Activated T-cell treated with anti-CD3 and anti-CD28 coated beads for 48 hours (primary cell): ENCODE measurements at places on chromosomes 5 and 9.

DNA sequence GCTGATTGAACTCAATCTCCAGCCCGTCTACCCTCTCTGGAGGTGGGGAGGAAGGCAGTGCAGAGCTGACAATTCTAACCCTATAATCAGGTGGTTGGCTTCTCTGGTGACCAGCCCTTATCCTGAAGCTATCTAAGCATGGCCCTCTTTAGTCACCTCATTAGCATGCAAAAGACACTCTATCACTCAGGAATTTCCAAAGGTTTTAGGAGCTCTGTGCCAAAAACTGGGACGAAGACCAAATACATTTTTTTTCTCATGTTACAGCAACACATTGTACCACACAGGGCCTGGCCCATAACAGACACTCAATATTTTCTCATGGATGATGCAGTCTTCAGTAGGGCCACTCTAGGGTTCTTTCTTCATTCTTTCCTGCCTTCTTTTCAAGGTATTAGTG, 118.8 kb upstream of the VLDLR start:
- no peak for DNase-seq

DNA sequence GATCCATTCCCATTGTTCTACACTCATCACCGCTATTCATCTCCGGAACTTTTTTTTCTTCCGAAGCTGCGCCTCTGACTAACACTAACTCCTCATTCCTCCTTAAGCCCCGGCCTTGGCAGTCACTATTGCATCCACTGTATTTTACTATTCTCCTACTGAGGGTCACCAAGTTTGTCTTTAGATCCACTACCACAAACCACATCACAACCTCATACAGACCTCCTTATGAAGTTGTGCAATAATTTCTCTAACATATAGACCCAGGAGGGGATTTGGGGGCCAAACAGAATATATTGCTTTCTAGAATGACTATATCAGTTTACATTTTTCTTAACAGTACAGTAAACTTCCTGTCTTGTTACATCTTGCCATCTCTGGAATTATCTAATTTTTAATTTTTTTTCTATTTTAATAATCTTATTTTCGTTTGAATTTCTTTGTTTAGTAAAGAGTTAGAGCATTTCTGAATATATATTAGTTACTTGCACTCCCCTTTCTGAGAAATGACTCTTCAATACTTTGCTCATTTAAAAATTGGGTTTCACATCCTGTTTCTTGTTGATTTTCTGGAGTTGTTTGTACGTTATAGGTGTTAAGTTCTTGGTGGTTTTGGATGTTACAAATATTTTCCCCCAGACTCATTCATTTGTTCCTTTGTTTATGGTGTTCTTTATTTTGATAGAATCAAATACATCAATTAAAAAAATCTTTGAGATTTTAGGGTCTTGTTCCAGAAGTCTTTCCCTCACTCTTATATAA, 37.1 kb downstream of the DMRT2 start:
- no peak for DNase-seq

DNA sequence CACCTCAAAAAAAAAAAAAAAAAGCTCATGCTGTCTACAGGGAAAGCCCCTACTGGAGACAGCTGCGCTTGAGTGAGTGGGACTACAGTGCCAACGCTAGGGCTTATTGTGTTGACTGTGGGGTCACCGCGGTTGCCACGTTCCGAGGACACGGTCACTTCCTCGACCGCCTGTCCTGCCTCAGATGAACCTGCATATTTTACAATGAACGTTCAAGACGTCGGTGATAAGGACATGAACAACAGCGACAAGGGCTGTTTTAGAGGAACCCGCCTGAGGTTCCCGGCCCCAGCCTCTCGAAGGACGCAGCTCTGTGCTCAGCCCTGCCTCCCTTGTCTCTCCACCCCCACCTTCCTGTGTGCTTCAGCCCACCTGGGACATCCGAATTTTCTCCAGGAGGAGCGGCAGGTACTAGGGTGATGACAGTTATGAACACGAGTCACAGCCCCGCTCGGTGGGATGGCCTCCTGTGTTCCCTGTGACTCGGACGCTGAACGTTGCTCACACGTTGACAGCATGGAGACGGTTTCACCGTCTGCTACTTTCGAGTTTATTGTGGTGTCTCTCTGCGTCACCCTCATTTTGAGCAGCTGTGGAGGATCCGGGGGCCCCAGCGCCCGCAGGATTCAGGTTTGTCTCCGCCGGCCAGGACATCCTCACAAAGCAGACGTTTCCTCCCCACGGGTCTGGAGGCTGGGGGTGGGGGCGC, 11.3 kb upstream of the DIPK1B start:
- peak; percentile 72 for DNase-seq

DNA sequence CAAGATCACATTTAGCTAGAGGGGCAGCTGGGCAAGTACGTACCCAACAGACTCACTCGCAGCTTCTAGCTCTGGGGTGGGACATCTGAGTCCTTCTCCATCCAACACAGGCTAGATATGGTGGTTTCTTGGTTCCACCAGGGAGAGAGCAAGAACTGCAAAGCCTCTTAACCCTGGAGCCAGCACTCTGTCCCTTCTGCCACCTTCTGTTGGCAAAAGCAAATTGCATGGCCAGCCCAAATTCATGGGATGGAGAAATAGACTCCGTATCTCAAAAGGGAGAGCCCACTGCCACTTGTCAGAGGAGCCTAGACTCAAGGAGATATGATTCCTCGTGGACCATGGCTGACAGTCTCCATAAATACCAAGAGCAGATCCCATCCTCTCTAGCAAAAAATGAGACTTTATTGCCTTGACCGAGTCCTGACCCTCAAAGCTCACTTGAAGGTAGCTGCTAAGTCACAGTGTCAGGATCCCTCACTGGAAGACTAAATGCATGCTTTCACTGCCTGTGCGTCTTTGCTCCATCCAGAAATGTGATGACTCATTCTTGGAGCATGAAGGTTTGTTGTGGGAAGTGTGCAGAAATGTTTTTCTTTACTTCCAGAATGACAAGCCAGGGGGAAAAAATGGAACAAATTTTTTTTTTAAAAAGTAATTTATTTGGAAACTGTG, 28.8 kb upstream of the ROR2 start:
- no peak for DNase-seq

DNA sequence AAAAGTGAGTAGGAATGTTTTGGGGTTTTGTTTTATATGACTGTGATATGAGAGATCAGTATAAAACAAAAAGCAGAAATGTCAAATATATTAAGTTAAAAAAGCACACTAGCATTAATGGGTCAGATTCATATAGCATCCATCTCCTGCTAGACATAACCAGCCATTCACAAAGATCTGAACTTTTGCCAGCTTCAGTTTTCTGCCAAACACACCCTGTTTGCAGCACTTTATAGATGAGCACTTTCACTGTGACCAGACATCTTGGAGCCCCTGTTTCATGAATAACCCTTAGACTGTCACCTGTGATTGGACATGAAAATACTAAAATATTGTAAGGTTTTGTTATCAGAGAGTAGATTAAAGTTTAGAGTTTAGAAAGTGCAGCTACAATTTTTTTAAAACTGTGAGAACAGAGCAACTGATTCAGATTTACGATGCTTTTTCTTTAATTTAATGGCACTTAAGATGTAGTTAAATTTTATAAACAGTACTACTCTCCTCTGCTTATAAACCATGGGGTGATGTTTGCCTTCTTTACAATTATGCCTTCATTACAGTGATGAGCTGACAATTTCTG, 142.6 kb downstream of the KCTD16 start:
- no peak for DNase-seq

- DNase-seq, result no peak
These were observed 104.6 kb upstream of the RETREG1 start for GRCh38 chr5:16721151-16722096.

- DNase-seq, result no peak
These were observed 30.7 kb downstream of the DHX29 start for GRCh38 chr5:55276771-55277170.

GRCh38 chr5:123844873-123845272, 332.9 kb downstream of the CSNK1G3 start:
- no peak for DNase-seq

DNA sequence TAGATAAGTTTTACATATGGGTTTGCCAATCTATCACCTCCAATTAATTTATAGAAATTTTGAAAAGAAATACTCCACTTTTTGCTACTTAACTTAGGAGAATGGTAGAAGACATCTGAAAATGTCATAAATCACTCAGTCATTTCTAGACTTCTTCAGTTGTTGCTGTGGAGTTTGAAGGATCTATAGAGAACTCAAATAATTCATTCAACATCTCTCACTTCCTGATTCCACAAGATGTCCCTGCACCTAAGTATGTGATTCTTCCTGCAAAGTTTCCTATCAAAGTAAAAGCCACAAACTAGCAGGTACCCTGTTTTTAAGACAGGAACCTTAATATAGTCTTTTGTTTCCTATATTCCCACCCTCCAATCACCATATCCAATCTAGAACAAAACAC, 297.1 kb upstream of the ATP10B start:
- no peak for DNase-seq

GRCh38 chr9:69718218-69718617, 41.6 kb downstream of the PTAR1 start:
- DNase-seq, result no peak

DNA sequence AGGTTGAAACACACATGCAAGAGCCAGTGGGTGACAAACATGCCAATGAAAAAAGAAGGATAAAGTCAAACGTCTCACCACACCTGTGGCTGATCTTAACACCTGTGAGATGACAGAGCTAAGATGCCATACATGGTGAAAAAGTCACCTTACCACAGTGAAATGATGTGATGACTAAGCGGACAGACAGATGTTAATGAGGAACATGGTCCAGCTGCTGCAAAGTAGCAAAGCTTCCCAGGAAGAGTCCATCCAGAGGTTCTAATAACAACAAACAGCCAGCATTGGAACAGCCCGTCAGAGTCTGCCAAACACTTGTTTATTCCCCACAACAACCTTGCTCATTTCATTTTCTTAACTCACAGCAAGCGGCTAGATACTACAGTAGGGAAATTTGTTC, 1.9 kb downstream of the KIAA1191 start:
- DNase-seq, result no peak

- DNase-seq, result no peak
These were observed 1.1 kb downstream of the LHX2 start for GRCh38 chr9:124012368-124013301.

DNA sequence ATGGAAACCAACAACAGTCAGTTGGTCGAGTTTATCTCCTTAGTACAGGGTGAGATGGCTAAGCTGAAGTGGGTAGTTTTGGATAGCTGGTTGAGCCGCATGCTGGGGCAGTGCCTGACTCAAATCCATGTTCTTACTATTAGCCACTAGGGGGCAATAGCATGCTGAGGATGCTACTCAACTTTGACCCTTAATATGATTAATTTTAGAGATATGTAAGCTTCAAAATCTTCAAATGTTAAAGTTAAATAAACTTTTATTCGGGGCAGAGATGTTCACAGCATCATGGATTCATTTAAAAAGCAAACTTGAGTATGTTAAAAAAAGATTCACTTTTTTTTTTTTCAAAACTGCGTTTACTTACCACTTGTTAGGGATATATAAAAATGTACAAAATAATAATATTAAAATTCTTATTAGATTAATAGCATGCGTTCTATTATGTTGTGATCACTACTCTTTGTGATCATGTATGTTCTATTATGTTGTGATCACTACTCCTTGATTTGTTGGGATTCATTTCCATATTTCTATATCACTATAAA, 57.0 kb downstream of the C9orf153 start:
- DNase-seq, result peak; percentile 3

- DNase-seq, result no peak
These were observed 274.9 kb downstream of the EFNA5 start for GRCh38 chr5:107395632-107396350.
